ENCODE measurements at places on chromosomes 1 and 21.

DNA sequence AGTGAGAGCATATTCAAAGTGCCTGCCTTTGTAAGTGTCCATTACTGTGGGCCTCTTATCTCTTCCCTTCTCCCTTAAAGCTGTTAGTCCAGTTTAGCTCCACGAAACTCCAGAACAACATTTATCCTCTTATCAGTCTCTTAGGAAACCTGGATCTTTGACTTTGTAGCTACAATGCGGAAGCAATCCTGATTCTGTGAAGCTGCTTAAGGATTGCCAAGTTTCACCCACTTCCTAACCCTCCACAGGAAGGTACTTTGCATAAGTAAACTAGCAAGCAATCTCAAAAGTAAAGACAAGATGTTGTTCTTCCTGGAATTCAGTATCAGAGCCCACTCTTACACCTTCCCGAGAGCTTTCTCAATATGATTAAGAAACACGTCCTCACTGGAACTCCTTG is 164.9 kb upstream of the USP25 start:
- DNase-seq, result no peak

GRCh38 chr1:160189649-160190625 is at the start of gene CASQ1:
Gene CASQ1 (plus strand): TSS chr1:160190575. CDS start chr1:160190752, 177 bp downstream.
- DNase-seq, result no peak

DNA sequence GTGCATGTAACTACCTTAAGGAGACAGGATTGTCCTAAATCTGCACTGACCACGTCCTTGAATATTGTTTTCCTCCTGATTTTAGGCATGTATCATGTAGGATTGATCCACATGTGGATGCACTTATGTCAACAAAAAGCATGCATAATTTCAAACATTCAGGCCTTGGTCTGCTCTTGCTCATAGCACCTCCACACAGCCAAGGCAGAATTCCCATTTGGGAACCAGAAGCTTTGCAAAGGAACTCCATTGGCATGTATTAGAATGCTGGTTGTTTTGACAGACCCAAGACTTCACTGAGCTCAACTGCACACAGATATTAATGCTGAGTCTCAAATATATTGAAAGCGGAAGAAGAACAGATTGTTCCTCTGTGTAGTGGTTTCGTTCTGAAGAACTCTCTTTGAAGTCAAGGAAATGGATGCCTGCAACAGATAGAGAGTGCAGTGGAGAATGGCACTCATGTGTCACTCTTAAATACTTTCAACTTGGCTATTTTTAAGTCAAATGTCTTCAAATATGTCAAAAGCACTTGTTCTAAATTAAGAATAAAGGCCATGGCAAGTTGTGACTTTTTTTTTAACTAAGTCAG is 387.6 kb downstream of the LTN1 start:
- peak; percentile 0 for DNase-seq

- no peak for DNase-seq
These were observed 1193.7 kb upstream of the ADGRL2 start for GRCh38 chr1:80607064-80607463.

DNA sequence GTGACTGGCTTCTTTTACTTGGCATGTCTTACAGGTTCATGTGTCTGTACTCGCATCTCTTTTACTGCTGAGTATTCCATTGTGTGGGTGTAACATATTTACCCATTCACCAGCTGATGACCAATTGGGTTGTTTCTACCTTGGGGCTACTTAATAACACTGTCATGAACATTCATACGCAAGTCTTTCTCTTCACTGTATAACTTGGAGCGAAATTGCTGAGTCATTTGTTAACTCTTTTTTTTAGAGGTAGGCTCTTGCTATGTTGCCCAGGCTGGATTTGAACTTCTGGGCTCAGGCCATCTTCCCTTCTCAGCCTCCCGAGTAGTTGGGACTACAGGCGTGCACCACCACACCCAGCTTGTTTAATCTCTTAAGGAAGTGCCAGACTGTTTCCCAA is 6.5 kb downstream of the PYCR2 start:
- no peak for DNase-seq

GRCh38 chr1:8198522-8198921 is 119.4 kb upstream of the SLC45A1 start:
- DNase-seq, result no peak

GRCh38 chr1:154495496-154496273 is 6.3 kb upstream of the TDRD10 start:
- DNase-seq, result no peak

DNA sequence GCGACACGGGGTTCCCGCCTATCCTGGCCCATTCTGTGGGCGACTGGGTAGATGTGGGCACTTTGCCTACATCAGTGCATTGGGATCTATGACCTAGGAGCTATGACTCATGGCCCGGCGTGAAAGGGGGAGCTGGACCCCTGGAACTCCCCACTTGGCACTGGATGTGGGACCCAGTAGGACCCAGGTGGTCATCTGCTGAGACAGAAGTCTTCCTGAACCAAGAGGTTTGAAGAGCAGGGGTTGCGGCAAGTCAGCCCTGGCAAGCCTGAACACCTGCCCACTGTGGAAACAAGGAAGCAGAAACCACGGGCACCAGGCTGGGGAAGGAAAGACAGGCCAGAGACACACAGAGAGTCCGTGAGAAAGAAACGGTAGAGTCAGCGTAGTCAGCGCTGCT is 656.7 kb downstream of the AJAP1 start:
- DNase-seq, result no peak

DNA sequence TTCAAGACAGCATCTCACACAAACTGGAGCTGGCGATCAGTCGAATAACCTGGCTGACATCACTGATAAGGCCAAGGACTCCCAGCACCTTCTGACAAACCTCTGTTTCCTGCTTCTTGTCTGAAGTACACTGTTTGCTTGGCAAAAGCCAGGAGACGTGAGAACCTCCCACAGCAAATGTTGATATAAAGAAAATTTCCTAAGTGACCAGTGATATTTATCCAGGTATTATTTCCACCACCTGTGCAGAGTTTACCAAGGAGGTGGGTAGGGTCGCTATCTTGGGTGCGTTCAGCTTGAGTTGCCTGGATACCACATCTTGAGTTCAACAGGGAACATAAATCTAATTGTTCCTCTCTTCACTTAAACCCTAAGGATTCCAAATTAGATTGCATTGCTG is 72.9 kb downstream of the SETD4 start:
- no peak for DNase-seq

DNA sequence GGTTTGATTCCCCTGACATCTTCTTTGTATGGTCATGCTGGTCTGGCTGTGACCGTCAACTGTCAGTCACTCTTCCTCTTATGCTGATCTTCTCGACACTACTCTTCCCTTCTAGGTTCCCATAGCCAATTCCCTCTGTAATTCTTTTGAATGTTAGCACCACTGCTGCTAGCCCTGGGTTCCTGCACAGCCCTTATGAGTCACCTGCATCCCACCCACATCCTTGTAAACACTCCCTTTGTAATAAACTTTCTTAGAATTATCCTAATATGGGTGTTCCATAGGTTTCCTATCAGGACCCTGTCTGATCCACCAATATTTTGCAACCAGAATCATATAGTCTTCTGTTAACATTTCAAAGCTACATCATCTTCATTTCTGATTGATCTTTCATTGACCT is 37.1 kb downstream of the JUN start:
- DNase-seq, result no peak

- no peak for DNase-seq
These were observed 142.5 kb downstream of the RERE start for GRCh38 chr1:8674912-8675311.

DNA sequence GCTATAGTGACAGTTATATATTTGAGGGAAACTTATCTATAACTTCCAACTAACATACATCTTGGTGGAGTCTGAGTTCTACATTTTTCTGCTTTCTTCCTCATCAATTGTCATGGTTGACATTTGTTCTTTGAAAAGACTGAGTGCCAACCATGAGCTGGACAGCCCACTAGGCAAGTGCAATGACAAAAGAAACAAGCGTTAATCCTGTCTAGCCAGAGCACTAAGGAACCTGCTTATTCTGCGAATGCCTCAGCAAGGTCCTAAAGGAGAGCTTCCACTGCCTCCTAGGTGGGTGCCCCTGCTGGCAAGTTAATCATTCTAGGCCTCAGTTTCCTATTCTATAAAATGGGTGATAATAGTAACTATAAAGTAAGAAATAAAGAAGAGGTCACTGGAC is 44.8 kb downstream of the IRF2BP2 start:
- DNase-seq, result no peak

DNA sequence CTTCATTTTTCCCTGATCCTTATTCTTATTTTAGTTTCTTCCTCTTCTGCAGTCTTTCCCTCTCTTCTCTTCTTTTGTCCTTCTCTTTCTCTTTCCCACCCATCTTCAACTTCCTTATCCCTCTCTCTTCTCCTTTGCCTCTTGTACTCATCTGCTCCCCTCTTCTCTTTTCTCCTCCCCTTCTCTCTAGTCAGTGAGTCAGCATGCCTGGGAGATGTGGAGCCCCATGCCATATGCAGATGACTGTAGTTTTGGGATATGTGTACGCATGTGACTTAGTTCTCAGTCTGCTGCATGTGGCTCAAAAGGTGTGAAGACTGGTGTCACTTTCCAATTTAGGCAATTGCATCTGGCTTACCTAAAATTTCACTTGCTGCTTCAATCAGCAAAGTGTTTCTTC is 10.4 kb downstream of the DNAJC6 start:
- no peak for DNase-seq

DNA sequence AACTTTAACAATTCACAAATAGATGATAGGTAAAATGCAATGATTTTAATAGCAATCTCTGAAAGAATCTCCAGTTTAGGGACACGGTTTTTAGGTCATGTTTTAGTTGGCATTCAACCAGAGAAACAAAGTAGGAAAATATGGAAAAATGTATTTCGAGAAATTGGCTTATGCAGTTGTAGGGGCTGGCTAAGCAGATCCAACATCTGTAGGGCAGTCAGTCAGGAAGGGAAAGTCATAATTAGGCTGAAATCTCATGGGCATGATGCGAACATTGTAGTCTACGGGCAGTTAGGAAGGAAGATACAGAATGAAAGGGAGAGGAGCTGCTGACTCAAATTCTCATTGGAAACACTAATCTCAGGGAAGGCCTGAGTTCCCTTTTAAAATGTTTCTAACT is 1276.0 kb upstream of the ADGRL4 start:
- no peak for DNase-seq

DNA sequence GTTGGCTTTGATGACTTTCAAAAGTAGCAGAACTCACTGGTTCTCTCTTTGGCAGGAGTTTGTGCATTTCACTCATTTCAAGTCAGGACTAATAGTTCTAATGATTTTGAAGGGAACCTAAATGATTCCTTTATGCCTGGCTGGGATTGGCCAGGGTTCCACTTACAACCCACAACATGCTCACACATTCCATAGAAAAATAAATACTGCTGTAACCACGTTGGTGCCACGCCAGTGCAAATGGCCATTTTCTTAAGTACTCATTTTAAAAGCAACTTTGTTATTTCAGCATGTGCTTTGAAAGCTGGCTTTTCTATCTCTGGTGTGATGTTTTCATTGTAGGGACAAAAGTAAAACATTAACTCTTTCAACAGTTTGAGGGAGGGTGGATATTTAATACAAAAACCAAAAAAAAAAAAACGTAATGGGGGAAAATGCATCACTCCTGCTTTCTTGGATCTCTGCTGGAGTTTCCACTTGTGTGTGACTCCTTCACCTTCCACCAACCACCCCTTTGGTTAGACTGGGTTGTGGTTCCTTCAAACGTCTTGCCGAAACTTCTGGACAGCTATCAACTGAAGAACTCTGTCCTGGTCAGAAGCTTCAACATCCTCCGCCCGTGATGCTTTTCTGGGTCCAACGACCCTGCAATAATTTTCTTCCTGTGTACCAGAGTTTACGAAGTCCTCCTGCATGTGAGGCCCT is 300.4 kb upstream of the RUNX1 start:
- no peak for DNase-seq

GRCh38 chr1:77533660-77534305 is 148.7 kb downstream of the ZZZ3 start:
- DNase-seq, result peak; percentile 35

GRCh38 chr21:44510508-44511218 is 29.3 kb downstream of the KRTAP10-1 start:
- DNase-seq, result peak; percentile 78

DNA sequence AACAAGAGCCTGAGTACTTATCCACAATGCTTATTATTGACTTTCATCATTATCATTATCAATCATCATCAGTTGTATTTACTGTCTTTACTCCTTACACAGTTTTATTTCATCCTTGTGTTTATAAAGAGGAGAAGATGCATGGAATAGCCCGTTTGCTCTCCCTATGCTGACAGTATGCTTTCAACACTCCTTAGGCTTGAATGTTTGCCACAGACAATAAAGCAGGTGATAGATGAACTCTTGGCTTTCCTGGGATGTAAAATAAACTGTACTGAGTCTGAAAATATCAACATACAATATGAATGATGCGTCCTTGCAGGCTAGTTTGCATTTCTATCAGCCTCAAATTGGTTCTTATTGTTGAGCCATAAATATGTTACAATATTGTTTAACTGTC is 891.8 kb upstream of the NCAM2 start:
- DNase-seq, result no peak
